ENCODE measurements at places on chromosomes 4 and X. TPM values are rescaled to one million over a fixed set of nuclear protein-coding genes. Genes with fewer than 3 reads are reported as not detected.

The CCNA2 gene
- total RNA-seq: 77.9 TPM

The GAGE12J gene
- total RNA-seq: not detected

The NSG1 gene
- 9.0 TPM for total RNA-seq

The GCNA gene
- total RNA-seq: 5.8 TPM

The NSDHL gene
- total RNA-seq: 14.7 TPM

The ZMAT1 gene
- total RNA-seq: 6.0 TPM

The SSX3 gene
- total RNA-seq: not detected

The STOX2 gene
- total RNA-seq: not detected

The GAGE13 gene
- total RNA-seq: not detected

The VSIG4 gene
- not detected for total RNA-seq

The PPBP gene
- total RNA-seq: not detected

The PPP1R2C gene
- not detected for total RNA-seq

The MGAT4D gene
- not detected for total RNA-seq

The SPANXC gene
- total RNA-seq: not detected

The ASB11 gene
- total RNA-seq: not detected

The MED12 gene
- 56.5 TPM for total RNA-seq

The ARAP2 gene
- 47.7 TPM for total RNA-seq

The FGF5 gene
- not detected for total RNA-seq

The PFKFB1 gene
- 0.65 TPM for total RNA-seq

The NPY2R gene
- not detected for total RNA-seq

The MAGEC2 gene
- not detected for total RNA-seq

The SATL1 gene
- not detected for total RNA-seq

The XK gene
- total RNA-seq: not detected

The RLIM gene
- 34.8 TPM for total RNA-seq
